C1 segment of cervical spinal cord (tissue), 14 donors: ENCODE measurements at places on chromosomes 4 and X.

- DNase-seq = no peak
These were observed 1.0 kb downstream of the ZDHHC9 start for GRCh38 chrX:129842510-129843208.

- no peak for DNase-seq
These were observed 66.9 kb downstream of the PRSS12 start for GRCh38 chr4:118285931-118286330.

DNA sequence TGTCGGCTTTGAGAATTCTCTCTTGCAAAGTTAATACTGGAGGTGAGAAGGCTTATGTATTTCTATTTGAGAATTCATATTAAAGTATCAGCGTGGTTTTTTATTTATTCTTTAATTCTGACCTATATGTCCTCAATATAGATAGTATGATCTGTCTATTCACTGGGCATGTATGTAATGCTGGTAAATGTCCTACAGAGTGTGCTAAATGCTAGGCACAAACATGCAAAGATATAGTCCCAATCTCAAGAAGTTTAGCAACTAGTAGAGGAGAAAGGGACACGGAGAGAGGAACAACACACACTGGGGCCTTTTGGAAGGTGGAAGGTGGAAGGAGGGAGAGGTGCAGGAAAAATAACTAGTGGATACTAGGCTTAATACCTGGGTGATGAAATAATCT lies 11.0 kb upstream of the BMPR1B start:
- no peak for DNase-seq

- DNase-seq = no peak
These were observed 484.2 kb downstream of the BCOR start for GRCh38 chrX:39613482-39613995.

GRCh38 chr4:31645236-31645635 lies 925.1 kb downstream of the PCDH7 start:
- DNase-seq = no peak

- no peak for DNase-seq
These were observed 581.1 kb downstream of the SPRY1 start for GRCh38 chr4:123977641-123978081.

- no peak for DNase-seq
These were observed 131.6 kb downstream of the EMCN start for GRCh38 chr4:100386270-100386669.

GRCh38 chrX:139783959-139784358 lies 76.0 kb upstream of the MCF2 start:
- no peak for DNase-seq

GRCh38 chr4:31620476-31620875 lies 900.3 kb downstream of the PCDH7 start:
- DNase-seq = no peak

DNA sequence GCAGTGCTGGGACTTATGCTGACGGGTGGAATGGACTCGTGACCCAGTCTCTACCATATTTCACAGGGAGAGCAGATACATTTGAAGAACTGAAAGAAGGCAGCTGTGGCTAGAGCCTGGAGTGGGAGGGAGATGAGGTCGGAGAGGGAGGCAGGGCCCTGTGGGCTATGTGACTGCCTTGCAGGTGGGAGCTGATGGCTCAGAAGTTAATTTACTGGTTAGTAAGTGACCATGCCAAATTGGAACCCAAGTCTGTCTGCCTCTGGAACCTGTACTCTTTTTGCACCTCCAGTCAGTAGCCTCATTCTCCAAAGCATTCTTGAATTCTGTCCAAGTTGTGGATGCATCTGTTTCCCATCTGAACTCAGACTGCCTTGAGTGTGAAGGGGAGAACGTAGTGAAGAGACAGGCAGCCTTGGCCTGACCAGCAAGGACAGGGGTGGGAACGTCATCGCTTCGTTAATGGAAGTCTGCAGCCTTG lies 92.3 kb downstream of the REPS2 start:
- DNase-seq = no peak

DNA sequence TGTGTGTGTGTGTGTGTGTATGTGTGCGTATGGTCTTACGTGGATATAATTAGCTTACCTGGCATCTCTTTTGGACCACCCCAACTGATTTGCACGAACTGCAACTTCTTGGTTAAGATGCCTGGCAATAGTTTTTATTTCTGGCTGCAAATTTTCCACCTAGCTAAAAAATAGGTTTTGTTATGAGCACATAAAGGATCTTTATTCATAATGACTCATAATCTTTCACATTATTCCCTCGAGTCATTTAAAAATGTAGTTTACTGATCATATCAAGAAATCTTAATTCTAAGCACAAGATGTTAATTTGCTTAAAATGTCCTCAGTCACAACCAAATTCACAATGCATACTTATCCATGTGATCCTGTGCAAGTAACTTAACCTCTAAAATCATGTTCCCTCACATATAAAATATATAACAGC lies 1.5 kb downstream of the COX18 start:
- DNase-seq = no peak

DNA sequence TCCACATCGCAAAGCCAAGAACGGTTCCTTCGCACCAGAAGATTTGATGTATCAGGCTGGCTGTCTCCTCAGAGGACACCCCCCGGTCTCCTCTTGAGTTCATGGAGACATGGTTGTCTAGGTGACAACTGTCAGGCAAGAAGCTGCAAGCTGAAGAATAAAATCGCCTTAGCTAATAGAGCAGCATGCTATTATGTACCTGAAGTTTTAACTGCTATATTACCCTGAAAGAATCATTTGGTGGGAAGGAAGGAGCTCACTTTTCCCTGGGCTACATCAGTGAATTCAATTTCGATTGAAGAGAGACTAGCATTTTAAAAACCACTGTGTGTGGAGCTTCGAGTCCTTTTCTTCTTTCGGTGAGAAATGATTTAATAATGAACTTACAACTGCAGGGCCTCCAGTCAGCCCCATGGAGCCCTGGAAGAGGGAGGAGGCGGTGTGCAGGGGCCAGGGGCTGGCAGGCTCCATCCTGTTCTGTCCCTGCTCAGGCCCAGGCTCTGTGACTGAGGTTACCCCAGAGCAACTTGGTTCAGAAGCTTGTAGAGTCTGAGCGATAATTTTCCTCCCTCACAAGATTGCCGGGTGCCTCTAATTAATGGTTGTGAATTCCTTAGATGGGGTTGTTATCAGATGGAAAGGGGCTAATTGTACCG lies 191.3 kb downstream of the MID1IP1 start:
- DNase-seq = no peak

GRCh38 chrX:154397888-154398667 lies at the start of gene RPL10:
RPL10 (plus strand) TSS chrX:154398377; CDS start chrX:154398520, 143 bp downstream.
- DNase-seq = peak; percentile 92

- no peak for DNase-seq
These were observed 29.0 kb upstream of the NKRF start for GRCh38 chrX:119635179-119635578.

- no peak for DNase-seq
These were observed 676.7 kb upstream of the TENM3 start for GRCh38 chr4:181566490-181566889.

DNA sequence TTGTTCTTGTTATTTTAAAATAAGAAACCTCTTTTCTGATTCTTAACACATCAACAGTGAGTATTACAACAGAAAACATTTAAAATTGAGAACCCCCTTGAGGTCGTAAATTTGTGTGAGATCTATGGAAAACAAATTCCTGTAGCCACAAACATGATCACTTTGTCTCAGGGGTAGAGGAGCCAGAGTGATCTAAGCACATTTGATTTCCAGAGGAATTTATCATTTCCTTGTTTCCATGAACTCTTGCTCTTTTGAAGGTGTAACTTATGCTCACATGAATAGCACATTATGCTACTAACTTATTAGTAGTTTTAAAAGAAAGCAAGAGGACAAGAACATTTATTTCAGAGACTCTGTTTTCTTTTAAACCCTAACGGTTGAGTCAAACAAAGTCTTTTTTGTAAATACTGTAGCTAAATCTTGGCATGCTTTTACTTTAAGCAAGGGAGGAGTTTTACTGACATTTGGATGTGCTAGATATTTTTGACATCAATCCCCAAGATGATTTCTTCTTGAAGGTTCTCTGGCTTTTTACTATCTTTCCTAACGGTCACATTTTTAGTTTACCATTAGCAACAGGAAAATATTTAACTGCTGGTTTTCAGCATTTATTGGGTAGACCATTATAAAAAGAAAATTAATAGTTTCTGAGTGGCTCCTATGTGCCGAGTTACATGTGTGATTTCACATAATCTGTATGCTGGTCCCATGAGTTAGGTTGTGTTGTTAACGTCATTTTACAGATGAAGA lies 27.9 kb upstream of the ZCCHC12 start:
- no peak for DNase-seq

DNA sequence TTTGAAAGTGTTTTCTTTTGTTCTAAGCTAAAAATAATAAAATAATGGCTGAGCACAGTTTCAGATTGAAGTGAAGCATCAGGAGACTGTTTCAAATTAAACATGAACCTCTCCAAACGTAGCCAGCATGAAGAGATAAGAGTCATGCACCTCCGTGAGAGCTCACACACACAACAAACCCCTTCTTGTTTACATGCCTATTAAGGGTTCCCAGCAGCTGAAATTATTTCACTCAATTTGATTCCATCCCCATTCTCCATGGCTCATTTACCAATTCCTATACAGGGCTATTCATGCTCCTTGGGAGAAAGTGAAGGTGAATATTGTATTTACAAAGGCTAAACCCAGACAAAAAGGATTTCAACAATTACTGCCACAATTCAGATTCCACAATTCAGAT lies 954.1 kb upstream of the INTU start:
- DNase-seq = no peak

- DNase-seq = no peak
These were observed 46.3 kb downstream of the ARHGEF9 start for GRCh38 chrX:63738696-63739095.

DNA sequence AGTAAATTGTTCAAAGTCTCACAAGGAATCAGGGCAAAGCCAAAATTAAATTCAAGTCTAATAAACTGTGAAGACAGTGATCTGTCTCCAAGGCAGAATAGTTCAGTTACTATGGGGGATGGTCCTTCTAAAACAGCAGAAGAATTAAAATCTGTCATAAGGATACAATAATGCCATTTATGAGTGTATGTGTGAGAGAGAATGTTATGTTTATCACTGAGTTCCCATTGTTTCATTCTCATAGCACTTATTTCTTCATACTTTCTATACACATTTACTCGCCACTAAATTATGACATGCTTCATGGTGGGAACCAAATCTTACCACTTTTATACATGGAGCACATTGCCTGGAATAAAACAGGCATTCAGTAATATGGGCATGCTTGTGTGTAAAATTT lies 102.5 kb downstream of the AMMECR1 start:
- no peak for DNase-seq

DNA sequence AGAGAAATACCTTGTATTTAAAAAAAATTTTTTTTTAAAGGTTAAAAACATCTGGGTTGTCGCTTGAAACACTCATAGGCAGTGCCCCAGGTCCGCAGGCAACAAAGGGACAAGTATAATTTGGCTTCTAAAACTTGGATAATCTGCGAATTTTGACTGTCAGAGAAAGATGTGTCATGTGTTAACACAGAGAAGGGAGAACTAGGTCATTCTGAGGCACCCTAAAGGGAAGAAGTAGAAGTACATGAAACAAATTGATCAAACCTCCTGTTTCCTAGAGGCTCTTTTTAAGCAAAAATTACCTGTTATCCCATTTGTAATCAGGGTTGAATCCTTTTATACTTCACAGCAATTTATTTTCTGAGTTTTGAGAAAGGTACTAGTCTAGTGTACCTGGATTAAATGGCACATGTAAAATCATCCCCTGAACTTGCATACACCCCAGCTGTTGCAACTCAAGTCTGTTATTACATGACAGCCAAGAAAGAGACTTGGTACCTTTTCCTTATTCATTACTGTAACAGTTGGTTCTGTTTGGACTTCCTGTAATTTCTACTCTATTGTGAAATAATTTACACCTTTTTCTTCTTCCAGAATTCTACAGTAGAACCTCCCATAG lies 1.7 kb downstream of the SRD5A3 start:
- DNase-seq = no peak

- DNase-seq = no peak
These were observed 115.0 kb upstream of the ETNPPL start for GRCh38 chr4:108877821-108878220.

- no peak for DNase-seq
These were observed 227.7 kb downstream of the BCOR start for GRCh38 chrX:39869846-39870601.

GRCh38 chr4:123671636-123672404 lies 275.2 kb downstream of the SPRY1 start:
- no peak for DNase-seq

DNA sequence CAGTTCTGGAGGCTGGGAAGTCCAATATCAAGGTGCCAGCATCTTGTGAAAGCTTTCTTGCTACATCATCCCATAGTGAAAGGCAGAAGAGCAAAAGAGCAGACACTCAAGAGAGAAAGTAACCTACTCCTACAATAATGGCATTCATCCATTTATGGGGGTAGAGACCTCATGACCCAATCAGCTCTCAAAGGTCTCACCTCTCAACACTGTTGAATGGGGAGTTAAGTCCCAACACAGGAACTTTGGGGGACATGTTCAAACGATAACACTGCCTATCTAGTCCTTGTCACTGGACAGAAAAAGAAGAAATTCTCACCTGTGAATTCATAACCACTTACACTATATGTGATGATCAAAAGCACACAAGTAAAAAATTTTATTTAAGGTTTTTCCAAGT lies 6.6 kb upstream of the NFKB1 start:
- no peak for DNase-seq

DNA sequence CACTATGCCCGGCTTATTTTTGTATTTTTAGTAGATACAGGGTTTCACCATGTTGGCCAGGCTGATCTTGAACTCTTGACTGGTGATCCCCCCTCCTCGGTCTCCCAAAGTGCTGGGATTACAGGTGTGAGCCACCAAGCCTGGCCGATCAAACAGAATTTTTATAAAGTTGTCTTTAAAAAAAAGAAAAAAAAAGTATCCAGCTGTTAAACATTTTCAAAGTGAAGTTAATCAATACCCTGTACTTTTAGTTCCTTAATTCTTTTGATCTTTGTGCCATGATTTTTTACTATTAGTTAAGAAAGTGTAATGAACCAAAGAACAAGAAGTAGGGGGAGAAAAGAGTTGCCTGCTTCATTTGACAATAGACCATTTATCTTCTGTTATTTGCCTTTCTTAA lies 24.3 kb downstream of the SMAD1 start:
- DNase-seq = no peak

- DNase-seq = no peak
These were observed 52.2 kb downstream of the HTT-AS start for GRCh38 chr4:3022112-3022511.

DNA sequence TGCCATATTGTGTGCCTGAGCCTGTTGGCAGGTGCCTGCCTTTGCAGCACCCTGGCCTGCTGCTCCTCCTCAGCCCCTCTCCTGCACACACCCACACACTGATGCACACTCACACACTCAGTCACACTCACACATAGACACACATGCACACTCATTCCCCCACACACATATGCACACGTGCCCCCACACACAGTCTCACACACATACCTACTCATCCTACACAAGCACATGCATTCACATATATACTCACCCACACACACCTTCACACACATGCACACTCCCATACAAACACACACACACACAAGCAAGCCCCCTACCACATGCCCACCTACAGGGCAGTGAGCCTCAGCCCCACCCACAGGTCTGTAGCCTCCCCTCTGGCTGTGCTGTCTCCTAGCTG lies 245.0 kb downstream of the EVC2 start:
- no peak for DNase-seq
